ENCODE measurements at places on chromosomes 11 and 22. TPM values are rescaled to one million over a fixed set of nuclear protein-coding genes. Genes with fewer than 3 reads are reported as not detected.
A peak's percentile ranks its signal among the peaks of the same experiment; 100 is the strongest.

GRCh38 chr11:27427183-27427980 lies 45.2 kb downstream of the LGR4 start:
- DNase-seq: no peak

The MRGPRX4 gene
- not detected for total RNA-seq

The KDM4D gene
- total RNA-seq: 0.65 TPM

DNA sequence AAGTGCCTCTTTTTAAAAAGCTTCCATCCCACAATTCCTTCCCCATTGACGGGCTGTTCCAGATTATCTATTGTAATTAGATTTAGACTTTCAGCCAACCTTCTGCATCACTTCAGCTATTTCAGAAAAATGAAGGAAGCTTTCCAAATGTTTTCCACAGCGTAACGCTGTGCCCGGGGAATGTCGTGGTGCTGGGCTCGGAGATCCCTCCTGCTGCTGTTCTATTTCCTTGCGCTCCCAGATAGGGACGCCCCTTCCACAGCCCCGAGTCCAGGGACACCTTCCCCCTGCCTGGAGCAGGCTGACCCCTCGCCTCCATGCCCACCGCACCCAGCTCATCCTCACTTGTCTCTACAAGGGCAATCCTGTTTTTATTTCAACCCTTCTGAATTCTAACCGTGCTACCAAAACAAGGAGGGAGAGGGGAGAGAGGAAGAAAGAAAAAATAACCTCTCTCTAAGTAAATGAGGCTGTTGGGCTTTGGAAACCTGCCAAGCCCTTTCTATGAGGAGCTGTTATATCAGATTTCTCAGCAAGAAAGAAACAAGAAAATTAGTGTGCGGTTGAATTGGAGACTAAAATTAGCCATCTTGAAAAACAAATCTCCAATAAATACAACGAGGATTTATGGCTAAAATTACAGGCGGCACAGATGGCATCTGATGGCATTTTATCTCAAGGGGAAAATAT lies 366.9 kb downstream of the BRD1 start:
- no peak for DNase-seq

- DNase-seq: no peak
These were observed 15.7 kb downstream of the PPARA start for GRCh38 chr22:46165977-46166376.

The CD3D gene
- total RNA-seq: not detected

DNA sequence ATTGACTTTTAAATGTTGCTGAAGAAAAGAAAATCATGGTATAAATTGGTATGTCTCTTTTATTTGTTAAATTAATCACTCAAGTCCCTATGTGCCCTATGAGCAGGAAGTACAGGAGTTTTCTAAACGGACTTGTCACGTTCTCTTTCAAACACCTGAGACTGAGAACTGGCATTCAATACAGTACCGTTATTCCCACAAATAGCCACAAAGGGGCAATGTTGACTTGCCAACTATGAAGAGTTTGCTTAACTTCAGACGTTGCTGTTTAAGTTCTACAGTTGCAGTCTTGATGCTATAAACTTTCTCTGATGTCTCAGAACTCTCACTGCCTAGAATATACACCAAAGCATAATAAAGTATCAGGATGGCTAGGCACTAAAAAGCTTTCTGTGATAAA lies 7.6 kb downstream of the OR56A1 start:
- no peak for DNase-seq

DNA sequence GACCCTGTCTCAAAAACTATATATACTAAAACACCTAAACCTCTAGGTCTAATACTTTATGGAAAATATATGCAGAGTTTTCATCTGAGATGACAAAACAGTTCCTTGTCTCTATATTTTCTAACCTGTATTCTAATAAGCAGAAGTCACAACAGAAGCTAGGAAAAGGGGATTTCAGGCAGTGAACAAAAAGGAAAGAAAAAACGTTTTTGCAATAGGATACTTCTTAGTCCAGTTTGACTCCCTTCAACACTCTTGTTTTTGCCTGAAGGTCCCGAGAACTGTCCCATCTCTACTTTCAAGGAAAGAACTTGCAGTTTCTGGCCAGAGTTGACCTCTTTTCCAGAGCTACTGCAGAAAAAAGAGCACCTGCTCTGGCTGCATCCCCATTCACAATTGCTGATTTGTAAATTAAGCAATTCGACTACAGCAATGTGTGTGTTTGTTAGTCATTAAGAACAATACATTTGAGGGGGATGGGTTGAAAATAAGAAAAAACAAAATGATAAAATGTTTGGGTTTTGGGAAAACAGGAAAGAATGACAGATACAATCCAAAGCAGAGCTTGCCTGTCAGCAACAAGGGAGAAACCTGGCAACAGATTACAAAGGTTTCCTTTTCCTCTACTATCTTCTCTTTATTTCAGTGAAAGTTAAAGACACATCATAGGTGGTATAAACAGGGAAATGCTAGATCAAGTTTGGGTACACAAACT lies 160.0 kb downstream of the FCHSD2 start:
- no peak for DNase-seq

DNA sequence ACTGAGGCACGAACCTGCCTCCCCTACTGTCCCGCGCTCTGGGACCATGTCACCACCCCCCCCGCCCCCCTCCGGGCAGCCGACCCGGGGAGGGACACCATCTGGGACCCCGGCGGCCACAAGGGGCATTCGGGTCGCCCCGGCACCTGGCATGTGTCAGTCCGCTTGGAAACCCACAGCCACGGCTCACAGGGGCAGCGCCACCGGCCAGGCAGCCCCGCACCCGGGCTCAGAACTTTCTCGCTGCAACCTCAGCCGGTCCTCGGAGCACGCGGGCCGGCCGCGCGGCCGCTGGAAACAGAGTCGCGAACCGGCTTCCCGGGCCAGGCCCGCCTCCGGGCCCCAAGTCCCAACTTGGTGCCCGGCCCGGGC lies 159.9 kb upstream of the GRK3 start:
- DNase-seq: no peak

GRCh38 chr11:65448418-65449105 lies 26.0 kb downstream of the NEAT1 start:
- DNase-seq: peak; percentile 81

DNA sequence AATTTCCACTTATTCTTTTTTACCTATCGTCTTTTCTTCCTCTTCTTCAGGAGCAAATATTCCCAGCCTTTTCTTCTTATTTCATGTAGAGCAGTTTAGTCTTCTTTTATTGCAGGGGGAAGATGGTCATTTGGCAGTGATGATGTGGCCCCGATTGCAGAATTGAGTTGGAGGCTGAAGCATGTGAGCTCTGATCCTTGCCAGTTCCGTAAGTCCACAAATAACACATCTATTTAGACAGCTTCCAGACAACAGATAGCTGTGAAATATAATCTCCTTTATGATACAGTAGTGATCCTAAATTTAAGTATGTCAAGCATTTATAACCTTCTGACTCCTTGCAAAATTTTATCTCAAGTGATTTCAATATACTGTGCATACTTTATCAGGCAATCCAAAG lies 27.5 kb downstream of the REXO2 start:
- no peak for DNase-seq

The RCOR2 gene
- total RNA-seq: 3.8 TPM

DNA sequence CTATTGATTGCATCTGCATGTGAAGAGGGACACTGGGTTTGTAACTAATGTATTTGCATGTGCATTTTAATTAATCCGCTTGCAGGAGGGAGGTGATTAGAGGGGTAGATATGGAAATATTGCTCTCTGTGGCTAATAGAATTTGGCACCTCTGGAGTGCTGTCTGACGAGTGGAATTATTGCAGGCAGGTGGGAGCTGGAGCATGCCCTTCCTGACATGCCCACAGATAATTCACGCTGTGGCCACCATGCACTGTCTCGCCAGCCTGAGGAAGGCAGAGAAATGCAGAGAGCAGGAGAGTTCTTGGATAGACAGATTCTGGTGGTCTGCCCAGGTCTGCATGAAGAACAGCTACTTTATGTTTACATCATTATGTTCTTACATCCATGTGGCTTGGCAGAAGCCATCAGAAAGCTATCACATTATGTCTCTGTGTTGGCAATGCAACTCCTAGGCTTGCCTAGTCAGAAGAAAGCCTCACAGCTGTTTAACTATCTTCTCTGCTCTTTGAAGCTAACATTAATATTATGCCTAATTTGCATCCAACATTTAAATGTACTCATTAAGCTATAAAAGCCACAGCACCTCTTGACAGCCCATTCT lies 89.4 kb upstream of the DRD2 start:
- DNase-seq: no peak

DNA sequence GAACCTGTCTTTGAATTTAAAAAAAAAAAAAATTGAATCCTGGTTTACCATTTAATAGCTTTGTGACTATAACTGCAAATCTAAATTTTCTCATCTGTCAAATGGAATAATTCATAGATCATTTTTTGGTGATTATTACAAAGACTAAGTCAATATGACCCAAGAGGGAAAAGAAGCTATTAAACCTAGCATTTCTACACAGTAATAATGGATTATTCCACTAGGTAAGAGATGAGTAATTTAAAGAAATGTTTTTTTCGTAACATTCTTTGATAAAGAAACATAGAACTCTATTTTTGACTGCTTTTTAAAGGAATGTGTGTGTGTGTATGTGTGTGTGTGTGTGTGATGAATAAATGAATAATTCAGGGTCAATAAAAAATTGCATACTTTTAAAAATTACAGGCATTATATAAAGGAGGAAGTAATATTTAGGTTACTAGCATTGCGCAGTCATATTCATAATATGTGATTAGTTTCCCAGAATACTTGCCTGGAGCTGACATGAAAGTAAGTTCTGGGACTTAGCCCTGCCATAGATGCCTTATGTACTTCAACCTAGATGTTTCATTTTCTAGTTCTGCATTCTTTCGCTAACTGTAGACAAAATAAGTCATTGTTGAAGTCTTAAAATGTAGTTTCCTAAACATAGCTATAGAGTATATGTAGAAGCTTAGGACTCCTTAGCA lies 72.9 kb downstream of the TMEM135 start:
- DNase-seq: no peak

The DNHD1 gene
- total RNA-seq: 7.4 TPM

- DNase-seq: no peak
These were observed 27.7 kb downstream of the DNAJC24 start for GRCh38 chr11:31397239-31397834.

DNA sequence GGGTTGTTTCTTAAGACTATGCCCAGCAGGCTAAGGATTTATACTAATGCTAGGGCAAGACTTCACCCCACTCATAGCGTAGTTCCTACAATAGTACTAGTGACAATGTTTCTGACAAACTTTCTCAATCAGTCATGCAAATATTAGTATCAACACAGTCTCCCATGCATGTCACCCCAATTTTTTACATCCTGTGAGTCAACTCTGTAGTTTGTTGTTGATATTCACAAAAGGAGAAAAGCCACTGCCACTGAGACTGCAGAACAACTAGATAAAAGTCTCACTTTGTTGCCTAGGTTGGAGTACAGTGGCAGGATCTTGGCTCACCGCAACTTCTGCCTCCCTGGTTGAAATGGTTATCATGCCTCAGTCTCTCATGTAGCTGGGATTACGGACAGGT lies 155.2 kb downstream of the RBFOX2 start:
- DNase-seq: no peak

The ZNF280A gene
- total RNA-seq: not detected

- peak; percentile 46 for DNase-seq
These were observed 17.3 kb upstream of the EIF3D start for GRCh38 chr22:36546092-36546804.

The SMC1B gene
- not detected for total RNA-seq

- no peak for DNase-seq
These were observed 10.4 kb downstream of the SBF1 start for GRCh38 chr22:50464451-50464850.

DNA sequence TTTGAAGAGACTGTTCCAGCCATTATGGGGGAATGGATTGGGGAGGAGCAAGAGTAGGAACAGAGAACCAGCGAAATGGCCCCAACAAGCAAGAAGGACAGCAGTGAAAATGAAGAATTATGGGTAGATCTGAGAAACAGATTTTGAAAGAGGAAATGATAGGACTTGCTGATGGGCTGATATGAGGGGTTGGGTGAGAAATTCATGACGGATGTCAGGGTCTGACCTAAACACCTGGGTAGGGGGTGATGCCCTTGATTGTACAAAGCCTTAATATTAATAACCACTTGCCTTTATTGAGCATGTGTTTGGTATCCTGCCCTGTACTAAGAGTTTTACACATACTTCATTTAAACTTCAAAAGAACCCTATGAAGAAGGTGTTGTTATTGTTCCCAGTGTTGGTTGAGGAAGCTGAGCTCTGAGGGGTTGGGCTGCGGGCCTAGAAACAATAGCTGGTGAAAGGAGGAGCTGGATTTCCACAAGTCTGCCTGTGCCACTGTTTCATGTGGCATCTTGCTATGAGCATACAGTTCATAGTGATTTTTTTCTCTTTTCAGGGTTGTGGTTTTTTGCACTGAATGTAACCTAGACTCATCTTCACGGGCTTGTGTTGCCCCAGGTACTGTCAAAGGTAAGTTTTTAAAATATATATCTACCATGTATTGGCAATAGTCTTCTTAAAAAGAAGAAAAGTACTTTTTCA lies 61.1 kb upstream of the TNRC6B start:
- no peak for DNase-seq

The NCAM1 gene
- 6.0 TPM for total RNA-seq

- no peak for DNase-seq
These were observed 47.5 kb upstream of the CDON start for GRCh38 chr11:126109941-126110731.

DNA sequence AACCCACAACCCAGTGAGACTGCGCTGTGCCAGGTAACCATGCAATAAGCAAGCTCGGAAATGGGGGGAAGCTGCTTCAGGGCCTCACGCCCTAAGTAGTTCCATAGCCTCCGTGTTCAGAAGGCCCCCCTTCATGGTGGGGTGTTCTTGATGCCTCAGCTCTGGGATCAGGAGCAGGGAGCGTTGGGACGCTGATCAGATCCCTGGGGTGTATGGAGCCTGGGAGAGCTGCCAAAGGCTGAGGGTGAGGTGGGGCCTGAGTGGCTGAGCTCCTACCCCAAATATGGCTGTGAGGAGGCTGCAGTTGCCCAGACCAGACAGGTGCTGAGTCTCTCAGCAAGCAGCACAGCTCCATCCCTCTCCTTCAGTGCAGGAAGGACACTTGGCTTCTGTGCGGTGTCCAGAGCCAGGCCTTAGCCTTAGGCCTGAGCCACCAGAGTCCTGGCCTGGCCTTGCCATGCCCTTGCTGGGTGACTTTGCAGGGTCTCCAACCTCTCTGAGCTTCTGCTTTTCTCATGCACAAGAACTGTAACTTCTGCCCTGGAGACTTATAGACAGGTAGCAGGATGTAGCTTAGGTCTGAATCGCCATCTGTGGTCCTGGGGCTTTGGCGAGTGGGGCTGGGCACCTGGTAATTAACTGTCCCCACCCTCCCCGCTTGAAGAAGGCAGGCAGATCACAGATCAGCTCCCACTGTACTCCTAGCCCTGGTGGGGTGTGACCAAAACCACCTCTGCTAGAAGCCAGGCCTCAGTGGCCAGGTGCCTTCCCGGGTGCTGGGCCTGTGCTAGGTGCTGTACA lies 5.3 kb downstream of the MMP11 start:
- DNase-seq: no peak

The LRRC74B gene
- not detected for total RNA-seq

The CACNA1I gene
- total RNA-seq: 0.08 TPM

The SGSM1 gene
- total RNA-seq: not detected

- no peak for DNase-seq
These were observed 54.7 kb downstream of the FBXO7 start for GRCh38 chr22:32528984-32529982.

The LAYN gene
- 12.9 TPM for total RNA-seq

GRCh38 chr22:27223317-27224177 lies 566.2 kb downstream of the MIAT start:
- no peak for DNase-seq

All from chondrocyte (in vitro differentiated cells).